NCI-H774 (cell line): ENCODE measurements at places on chromosomes 3 and 15.

DNA sequence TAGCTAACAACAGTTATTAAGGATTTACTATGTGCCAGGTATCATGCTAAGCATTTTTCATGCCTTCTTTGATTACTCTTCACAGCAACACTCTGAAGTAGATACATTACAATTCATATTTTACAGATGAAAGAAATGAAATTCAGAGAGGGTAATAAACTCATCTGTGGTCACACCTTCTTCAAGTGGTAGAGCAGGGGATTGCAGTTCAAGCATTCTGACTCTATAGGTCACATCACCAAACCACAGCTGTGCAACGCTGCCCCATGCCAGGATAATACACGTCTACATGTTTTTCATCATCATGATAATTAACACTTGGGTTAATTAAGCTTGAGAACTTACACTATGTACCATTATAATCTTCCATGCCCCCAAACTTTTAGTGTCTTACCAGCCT is 98.5 kb downstream of the LRRC3B start:
- no peak for DNase-seq

DNA sequence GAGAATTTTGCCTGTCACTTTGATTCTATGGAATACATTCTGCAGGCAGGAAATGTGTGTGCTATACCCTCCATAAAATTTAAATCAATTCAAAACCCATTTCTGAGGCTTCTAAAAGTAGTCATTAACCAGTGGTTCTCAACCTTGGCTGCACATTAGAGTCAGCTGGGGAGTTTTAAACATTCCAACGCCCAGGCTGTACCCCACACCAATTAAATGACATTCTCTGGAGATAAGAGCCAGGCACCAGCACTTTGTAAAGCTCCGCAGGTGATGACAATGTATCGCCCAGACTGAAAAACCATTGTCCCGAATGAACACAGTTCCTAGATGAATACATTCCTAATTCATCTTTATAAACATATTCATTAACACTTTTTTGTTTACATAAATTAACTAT is 110.6 kb upstream of the MB21D2 start:
- no peak for DNase-seq

- no peak for DNase-seq
Observed at GRCh38 chr15:38190501-38190900, 62.1 kb upstream of the SPRED1 start.

- DNase-seq = no peak
Observed at GRCh38 chr15:22831473-22831872, 7.0 kb upstream of the NIPA2 start.

DNA sequence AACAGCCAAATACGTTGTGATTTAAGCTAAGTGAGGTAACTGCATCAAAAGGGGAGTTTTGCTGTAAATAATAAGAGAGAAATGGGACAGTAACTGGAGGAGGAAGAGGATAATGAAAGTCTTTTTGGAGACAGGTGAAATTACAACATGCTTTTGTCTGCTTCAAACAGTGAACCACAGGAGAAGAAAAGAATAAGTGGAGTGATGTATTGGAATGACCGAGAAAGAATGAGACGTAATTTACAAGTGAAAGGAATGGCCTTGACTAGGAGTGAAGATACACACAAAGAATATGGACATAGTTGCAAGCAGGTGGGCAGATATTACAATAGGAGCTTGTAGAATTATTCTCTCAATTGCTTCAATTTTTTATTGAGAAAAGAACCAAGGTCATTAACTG is 550.8 kb downstream of the DIPK2A start:
- DNase-seq = no peak

GRCh38 chr3:64924961-64925360 is 237.2 kb upstream of the ADAMTS9 start:
- no peak for DNase-seq

GRCh38 chr3:5456199-5456598 is 268.7 kb downstream of the EDEM1 start:
- DNase-seq = no peak

DNA sequence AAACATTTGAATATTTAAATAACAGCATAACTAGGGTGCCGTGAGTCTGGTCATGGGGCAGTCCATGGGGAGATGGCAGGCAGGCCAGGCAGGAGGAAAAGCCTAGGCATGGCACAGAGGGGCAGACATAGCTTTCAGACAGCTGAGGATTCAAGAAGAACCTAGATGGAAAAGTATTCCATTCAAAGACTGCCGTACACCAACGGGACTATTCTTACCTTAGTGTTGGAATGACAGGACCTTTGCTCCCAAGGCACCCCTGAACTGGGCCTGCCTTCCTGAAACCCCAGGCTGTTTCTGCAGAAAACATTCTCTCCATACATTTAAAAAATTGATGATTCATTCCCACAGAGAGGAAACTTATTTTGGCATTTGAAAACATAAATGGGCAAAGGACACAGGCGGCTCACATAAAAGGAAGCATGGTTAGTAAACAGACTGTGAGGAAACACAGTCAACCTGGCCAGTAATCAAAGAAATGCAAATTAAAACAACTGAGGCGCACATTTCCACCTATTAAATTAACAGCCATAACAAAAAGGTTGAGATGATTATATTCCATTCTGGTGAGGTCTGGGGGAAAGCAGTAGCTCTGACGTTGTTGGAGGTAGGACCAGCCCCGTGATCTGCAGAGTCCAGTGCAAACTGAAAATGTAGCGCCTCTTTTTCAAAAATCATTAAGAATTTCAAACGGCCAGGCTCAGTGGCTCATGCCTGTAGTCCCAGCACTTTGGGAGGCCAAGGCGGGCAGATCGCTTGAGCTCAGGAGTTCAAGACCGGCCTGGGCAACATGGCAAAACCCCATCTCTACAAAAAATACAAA is 71.3 kb upstream of the SMAD3 start:
- no peak for DNase-seq

DNA sequence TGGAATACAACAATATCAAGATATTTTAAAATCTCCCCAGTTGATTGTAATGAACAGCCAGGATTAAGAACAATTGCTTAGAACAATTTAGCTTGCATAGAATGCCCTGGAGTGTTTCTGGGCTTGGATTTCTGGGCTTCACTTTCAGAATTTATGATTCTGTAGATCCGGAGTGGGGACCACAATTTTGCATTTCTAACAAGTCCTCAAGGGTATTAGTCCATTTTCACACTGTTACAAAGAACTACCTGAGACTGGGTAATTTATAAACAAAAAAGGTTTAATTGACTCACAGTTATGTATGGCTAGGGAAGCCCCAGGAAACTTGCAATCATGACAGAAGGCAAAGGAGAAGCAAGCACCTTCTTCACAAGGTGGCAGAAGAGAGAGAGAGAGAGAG is 54.3 kb upstream of the MYRIP start:
- DNase-seq = no peak
